Right ventricle myocardium inferior (tissue), 1 donor: ENCODE measurements at places on chromosomes 5 and 9. TPM values are rescaled to one million over a fixed set of nuclear protein-coding genes. Genes with fewer than 3 reads are reported as not detected.

DNA sequence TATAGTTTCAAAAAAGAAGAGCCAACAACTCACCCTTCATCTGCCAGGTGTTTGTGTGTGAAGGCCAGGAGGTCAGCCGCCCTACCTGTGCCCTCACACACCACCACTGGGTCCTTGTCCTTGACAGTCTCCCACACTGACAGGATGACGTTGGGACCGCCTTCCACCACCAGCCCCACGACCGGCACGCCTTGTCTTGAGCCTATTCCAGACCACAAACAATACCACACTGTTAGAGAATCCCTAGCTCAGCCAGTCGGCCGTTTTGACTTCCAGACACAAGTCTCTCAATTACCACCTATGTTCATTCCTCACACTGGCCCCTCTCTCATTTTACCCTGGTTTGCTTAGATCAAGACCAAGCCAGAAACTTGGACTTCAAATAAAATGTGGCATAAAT lies 66.1 kb downstream of the TRPM6 start:
- no peak for DNase-seq

DNA sequence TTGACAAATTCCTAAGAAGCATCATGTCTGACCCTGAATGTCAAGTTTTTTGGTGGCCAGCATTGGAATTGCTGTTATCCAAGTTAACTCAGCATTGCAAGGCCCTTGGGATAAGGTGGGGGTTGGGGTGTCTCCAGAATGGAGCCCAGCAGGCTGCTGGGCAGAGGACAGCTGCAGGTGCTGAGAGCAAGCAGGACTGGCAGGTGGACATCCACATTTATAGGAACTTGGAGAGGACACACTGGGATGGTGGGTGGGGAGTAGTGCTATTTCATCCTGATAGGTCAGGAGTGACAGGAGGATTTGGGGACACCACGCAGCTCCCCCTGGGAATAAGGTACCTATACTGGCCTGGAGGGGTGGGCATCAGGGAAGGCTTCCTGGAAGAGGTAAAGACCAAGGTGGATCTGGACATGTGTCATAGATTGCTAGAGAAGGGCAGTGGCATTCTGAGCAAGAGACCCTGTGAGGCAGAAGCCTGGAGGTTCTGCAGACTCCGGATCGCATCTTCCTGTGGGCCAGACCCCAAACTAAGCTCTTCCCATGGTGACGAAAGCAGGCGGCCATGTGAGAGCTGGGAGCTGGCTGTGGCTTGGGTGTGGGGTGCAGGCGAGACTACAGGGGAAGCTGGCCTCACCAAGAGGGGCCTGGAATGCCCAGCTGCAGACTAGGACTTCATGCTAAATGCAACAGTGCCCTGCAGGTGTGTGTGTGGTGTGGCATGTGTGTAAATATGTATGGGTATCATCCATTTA lies 148.1 kb downstream of the RGS3 start:
- DNase-seq: no peak

DNA sequence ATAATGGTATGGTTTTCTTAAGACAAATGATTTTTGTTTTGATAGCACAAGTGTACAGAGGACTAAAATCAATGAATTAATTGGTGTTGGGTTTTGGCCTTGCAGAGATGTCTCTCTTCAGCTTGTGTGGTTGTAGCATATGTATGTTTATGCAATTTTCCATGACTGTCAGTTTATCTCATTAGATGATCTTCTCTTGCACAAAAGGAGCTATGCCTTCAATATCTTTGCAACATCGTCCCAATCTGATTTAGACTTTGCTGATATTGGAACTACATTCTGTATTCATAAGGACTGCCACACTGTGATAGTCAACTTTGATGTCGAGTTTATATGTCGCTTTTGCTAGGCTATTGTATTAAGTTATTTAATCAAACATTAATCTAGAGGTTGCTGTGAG lies 140.0 kb upstream of the TAF11L2 start:
- DNase-seq: no peak

DNA sequence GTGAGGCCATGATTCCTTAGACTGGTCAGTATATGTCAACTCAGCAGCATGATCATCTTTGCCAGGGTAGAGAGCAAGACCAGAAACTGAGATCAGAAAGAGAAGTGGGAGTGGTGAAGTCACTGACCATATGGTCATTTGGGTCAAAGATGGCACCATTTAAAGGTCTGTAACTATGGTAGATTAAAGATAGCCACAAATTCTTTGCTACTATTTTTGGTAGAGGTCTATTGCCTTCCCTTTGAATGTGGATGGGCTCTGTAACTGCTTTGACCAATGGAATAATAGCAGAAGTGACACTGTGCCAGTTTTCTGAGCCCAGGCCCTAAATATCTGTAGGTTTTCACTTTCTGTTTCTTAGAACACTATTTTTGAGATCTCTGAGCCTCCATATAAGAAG lies 117.6 kb downstream of the PCSK1 start:
- DNase-seq: no peak

PCDHB15 gene
- total RNA-seq: 5.8 TPM

GRCh38 chr5:53019320-53019719 lies 30.2 kb downstream of the ITGA2 start:
- no peak for DNase-seq

DNA sequence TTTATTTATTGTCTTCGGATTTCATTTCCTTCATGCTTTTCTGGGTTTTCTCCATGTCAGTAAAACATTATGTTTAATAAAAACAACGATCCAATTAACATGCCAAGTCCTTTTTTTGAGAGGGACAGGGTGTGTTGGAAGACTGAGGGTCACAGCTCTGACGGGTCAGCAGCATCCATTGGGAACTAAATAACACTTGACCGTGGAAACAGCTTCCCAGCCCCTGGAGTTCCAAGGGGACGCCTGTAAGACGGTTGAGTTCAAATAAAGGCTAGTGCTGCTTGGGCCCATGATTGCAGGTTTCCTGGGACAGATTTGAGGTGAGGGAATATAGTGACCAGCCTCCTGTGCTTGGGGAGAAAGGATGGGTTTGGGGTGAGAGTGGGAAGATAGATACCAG lies 30.4 kb upstream of the NEURL1B start:
- no peak for DNase-seq

GRCh38 chr5:153903321-153903720 lies 135.4 kb downstream of the FAM114A2 start:
- no peak for DNase-seq

GRCh38 chr9:87517732-87518131 lies 20.1 kb downstream of the DAPK1 start:
- DNase-seq: no peak

DNA sequence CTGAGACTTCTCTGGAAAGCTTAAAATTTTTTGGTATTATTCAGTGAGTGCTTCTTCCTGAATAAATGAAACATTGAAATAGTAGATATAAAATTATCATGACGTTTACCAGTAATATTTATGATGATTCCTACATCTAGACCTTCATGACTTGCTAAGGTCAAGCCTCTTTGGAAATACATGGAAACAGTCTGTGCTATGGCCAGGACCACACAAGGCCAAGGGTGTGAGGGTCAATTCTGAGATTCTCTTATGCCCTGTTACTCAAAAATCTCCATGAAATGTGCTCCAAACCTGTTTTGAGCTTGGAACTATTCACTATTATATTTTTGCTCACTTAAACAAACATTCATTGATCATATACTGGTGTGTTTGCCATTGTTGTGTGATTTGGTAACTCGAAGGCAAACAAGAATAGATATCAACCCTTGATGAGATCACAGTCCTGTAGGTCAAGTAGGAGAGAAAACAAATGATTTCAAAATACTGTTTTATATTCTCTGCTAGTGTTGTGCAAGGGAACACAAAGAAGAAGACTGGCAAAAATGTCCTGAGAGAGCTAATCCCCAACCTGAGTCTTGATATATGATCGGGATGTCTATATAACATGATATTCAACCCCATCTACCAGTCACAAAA lies 1254.9 kb upstream of the DMAC1 start:
- DNase-seq: no peak

- DNase-seq: no peak
Measured at GRCh38 chr5:169653091-169653490, 16.0 kb downstream of the DOCK2 start.

LCN1 gene
- not detected for total RNA-seq

SNX30 gene
- 5.0 TPM for total RNA-seq

- DNase-seq: no peak
Measured at GRCh38 chr5:149807614-149808013, 77.5 kb downstream of the PPARGC1B start.

LHX3 gene
- total RNA-seq: not detected

- no peak for DNase-seq
Measured at GRCh38 chr9:23302281-23302680, 523.8 kb downstream of the ELAVL2 start.

KIF20A gene
- 0.84 TPM for total RNA-seq

- DNase-seq: peak; percentile 87
Measured at GRCh38 chr9:35690614-35691333, 1.0 kb upstream of the TPM2 start.

DNA sequence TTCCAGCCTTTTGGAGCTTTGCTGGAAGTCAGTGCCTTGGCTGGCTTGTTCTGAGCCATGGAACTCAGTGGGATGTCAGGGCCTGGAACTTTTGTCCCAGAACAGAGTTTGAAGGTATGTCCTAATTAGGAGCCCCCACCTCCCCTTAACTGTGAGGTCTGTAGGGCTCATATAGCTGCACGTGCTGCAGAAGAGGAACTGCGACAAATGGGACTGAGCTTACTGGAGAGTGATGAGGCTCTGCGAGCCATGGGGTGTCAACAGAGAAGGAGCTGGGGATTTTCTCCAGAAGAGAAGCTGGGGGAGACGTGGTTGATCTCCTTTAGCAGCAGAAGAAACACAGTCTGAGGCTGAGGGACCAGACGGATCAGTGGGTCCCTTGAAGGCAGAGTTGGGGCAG lies 10.9 kb downstream of the TMEM8B start:
- no peak for DNase-seq

DNM1 gene
- 6.1 TPM for total RNA-seq

DNA sequence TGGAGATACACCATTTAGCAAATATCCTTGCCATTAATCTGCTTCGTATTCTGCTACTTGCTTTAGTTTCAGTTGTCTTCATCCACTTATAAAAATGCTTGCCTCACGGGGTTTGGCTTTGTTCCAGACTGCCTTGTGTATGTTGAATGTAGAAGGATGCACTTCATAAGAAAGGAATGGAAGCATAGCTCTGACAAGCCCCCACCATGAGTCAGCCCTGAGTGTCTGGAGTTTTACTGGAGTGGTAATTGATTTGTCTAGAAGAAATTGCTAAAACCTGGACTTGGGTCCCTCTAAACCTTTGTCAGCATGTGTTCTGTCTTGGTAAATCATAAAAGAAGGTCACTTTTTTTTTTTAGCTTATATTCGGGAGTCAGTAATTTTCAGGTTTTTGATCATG lies 4.6 kb downstream of the TEX48 start:
- no peak for DNase-seq

DNA sequence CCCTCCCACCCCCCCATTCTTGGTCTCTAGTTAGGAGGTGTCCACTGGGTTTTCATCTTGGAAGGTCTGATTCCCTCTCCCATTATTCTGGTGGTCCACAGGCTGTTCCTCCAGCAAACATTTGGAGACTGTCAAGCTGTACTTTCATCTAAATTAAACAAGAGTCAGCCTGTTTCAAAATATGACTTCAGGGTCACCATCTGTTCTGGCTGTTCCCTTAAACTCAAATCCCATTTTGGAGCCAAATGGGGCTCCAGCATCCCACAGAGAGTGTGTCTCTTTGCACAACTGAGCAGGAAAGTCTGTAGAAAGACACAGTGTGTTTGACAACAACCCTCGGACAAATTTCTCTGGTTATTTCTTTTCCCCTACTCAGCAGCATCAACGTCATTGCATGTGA lies 20.5 kb downstream of the COL15A1 start:
- DNase-seq: no peak

NR6A1 gene
- 1.2 TPM for total RNA-seq

TTC16 gene
- total RNA-seq: 0.30 TPM

TLX3 gene
- total RNA-seq: not detected

ABLIM3 gene
- total RNA-seq: 134 TPM

GRCh38 chr5:122701640-122702523 lies 73.0 kb upstream of the SNX2 start:
- no peak for DNase-seq

GRCh38 chr5:74895906-74896305 lies 29.7 kb upstream of the FAM169A start:
- DNase-seq: peak; percentile 84

NUTM2F gene
- total RNA-seq: not detected

DNA sequence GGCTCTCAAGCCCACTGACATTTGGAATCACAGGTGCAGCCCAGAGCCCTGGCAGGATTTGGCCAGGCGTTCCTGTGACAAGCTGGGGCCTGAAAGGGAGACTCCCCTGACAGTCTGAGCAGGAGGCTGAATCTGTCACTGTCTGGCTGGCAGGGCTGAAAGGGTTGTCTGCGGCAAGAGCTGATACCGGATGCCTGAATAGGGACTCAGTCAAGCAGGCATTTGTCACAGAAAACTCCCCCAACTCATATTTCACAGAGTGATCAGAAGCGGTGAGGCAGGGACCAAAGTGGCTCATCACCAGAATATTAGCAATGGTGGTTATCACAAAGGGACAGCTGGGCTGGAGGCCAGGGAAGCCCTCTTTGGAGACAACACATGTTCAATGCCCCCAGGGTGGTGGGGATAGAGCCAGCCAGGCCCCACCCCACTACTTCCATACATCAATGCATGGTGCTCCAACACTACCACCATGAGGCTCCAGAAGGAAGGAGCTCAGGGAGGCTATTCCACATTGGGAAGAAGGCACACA lies 295.5 kb downstream of the DTWD2 start:
- DNase-seq: no peak

- DNase-seq: no peak
Measured at GRCh38 chr5:171453988-171454387, 34.5 kb downstream of the FGF18 start.

- DNase-seq: no peak
Measured at GRCh38 chr5:168649306-168649705, 70.1 kb upstream of the PANK3 start.

DNA sequence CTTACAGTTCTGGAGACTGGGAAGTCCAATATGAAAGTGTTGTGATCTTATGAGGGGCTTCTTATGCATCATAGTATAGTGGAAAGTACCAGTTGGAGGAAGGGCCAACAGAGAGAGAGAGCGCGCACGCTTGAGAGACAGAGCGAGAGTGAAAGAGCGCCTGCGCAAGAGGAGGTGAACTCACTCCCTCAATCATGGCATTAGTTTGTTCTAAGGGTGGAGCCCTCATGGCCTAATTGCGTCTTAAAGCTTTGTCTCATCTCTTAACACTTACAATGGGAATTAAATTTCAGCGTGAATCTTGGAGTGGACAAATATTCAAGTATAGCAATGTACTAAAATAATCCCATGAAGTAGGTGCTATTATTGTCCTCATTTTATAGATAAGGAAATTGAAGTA lies 303.2 kb downstream of the OSTF1 start:
- DNase-seq: no peak

GRCh38 chr5:113020461-113021273 lies 44.1 kb downstream of the DCP2 start:
- no peak for DNase-seq

- no peak for DNase-seq
Measured at GRCh38 chr5:95874246-95874645, 51.7 kb upstream of the GLRX start.

F2RL1 gene
- 0.73 TPM for total RNA-seq

DNA sequence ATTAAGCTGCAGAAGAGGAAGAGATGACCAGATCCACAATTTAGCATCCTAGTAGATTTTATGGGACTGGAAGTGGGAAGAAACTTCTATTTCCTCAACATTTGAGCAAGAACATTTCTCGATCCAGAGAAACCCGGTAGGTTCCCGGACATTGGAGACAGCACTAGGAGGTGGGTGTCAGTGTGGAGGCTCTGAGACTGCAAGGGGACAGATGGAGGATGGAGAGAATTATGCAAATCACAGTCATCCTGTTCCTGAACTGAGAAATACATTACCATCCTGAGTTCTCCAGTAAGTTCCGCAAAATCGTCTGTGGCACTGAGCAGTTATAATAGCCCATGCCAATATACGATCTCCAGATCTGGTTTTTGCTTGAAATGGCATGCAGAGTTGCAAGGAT lies 25.6 kb downstream of the GLDC start:
- DNase-seq: no peak
